ENCODE measurements at places on chromosomes 7 and 10.

GRCh38 chr7:134515569-134516468 is 11.5 kb upstream of the AKR1B10 start:
- no peak for DNase-seq

DNA sequence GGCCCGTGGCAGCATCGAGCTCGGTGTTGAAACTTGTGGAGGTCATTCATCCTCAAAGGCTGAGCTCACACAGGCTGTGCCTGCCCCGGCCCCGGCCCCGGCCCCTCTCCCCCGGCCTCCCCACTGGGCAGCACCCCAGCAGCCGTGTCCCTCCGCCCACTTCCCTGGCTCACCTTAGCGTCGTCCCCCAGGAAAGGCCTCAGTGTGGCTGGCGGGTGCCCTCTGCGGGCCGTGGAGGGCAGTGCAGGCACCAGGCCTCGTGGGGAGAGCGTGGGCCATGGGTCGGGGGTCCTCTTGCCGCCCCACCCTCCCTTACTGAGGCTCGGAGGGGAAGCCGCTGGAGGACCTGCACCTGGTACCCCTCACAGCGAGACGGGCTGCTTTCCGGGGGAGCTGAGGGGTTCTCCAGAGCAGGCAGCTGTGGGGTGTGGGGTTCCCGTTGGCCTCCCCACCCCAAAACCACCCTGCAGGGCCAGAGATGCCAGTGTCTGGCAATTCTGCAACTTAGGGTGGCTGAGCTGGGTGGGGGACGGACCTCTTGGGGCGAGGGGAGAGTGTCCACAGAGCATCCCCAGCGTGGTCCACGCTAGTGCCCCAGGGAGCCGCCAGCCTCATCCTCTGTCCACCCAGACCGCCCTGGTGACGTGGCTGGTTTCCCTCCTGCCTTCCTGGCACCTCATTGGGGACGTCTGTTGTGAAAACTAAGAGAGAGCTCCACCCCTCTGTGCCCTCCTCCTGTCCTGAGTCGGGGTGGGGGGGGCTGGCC is 44.2 kb upstream of the DPYSL4 start:
- DNase-seq: no peak

DNA sequence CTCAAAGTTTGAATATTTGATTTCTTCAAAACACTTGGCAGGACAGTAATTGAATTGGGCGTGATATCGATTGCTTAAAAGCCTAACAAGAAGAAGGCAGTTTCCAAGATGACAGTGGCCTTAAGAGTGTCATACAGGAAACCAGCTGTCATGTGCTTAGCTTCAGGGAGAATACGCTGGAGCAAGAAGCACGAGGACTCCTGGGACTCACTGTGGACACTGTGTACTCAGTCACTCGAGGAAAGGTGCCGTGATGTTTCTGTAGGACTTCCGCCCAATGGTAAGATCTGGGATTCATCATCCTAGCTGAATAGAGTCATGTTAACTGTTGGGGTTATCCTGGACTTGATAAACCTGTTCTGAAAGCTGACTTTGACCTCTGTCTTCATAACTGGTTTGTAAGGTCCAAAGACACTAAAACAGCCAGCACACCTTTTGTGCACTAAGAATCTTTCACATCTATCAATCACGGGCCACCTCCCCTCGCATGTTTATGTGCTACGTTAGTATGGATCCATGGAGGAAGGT is 113.5 kb downstream of the CELF2 start:
- DNase-seq: no peak

GRCh38 chr10:62231805-62232204 is 36.8 kb downstream of the RTKN2 start:
- DNase-seq: no peak

DNA sequence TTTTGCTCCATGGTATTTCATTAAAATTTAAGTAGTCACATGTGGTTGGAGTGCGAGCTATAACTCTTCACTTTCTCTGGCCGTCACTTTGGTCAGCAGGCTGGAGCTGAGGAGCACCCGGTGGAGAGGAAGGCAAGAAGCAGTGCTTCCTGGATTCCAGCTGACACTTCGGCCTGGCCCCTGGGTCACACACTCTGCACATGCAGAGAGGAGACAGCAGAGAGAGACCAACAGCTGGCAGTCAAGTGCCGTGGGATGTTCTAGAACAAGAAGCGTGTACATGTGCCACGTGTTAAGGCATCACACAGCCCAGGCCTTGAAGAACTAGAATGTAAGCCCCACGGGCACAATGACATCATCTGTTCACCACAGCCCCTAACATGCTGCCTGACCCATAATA is 30.1 kb downstream of the PSAP start:
- DNase-seq: no peak

DNA sequence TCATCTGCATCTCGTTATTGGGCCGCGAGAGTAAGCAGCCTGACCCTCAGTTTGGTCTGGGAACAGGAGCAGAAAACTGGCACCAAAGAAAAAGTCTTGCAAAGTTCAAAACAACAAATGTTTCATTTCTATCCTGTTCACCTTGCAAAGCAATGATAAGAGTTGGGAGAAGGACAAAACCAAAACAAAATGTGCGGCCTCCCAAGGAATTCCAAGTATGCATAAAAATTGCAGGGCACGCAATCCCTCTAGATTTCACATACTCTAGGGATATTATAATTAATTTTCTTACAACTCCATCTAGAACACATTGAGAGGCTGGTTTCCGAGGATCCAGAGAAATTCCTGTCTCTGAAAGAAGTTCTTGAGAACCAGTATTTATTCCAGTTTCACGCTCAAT is 20.1 kb downstream of the CHUK start:
- DNase-seq: no peak

- no peak for DNase-seq
Measured at GRCh38 chr10:89404104-89405047, 10.0 kb upstream of the IFIT5 start.

- DNase-seq: no peak
Measured at GRCh38 chr7:51785171-51785570, 468.6 kb upstream of the COBL start.

- no peak for DNase-seq
Measured at GRCh38 chr10:124415210-124415609, 3.5 kb downstream of the OAT start.

DNA sequence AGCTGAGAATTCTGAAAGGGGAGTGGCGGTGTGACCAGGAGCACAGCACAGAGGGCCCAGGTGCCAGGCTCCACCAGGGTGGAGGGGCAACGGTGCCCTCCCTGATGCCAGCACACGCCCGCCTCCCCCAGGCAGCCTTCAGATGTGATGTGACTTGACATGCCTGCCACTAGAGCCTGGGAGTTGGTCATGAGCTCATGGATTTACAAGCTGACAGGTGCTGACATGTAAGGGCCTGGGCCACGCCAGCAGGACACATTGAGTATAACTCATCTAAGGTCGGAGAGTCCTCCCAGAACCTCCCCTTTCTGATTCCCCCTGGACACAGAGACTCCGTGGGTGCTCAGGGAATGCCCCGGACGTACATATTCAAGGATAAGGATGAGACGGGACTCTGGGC is 74.2 kb downstream of the LSM5 start:
- DNase-seq: no peak

DNA sequence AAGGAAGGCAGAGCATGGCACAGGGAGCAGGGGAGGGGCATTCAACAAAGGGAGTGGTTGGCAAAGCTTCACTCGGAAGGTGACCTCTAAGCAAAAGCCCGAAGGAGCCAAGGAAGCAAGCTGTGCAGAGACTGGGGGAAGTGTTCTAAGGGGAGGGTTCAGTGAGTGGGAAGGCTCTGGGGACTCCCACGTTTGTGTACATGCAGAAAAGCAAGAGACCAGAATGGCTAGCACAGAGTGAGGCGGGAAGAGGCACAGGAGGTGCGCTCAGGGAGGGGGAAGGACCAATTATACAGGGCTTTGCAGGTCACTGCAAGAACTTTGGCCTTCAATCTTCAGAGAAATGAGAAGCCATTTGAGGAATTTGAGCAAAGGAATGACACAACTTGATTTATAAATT is 7.4 kb downstream of the ARHGAP21 start:
- no peak for DNase-seq

DNA sequence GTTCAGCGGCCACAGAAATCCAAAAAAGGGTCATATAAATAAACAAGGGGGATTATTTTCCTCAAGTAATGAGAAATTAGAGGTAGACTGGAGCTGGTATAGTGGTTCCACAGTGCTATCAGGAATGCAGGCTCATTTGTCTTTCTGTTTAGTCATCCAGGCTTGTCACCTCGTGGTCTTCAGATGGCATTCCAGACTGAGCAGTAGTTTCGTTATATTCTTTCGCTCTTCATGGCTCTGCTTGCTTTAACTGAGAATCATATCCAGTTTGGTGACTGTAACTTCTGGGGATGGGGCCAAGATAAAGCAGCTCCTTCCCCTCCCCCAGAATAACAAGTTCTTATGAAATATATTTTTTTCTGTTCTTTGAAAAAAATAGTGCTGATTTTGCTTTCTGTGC is 9.5 kb downstream of the ANKIB1 start:
- DNase-seq: no peak

GRCh38 chr10:98388101-98388655 is 26.8 kb downstream of the PYROXD2 start:
- DNase-seq: no peak

DNA sequence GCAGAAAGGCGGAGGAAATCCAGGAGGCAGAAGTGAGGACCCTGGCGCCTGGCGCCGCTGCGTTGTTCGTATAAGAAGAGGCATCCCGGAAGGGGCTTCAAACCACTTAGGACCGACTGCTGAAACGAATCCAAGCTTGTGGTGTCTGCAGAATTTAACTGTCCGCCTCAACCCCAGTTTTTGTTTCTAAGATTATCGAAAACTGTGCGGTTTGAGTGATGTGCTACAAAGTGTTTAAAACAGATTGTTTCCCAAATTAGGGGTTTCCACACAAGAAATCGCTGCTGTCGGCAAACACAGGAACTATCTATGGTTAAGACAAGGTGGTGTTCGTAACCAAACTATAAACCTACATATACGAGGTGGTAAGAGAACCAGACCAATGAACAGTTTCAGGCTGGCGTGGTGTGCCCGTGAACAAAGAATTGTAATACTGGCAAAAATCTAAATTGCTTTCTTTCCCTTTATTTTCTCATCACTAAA is 835 bp upstream of the DGKI start:
- DNase-seq: no peak

DNA sequence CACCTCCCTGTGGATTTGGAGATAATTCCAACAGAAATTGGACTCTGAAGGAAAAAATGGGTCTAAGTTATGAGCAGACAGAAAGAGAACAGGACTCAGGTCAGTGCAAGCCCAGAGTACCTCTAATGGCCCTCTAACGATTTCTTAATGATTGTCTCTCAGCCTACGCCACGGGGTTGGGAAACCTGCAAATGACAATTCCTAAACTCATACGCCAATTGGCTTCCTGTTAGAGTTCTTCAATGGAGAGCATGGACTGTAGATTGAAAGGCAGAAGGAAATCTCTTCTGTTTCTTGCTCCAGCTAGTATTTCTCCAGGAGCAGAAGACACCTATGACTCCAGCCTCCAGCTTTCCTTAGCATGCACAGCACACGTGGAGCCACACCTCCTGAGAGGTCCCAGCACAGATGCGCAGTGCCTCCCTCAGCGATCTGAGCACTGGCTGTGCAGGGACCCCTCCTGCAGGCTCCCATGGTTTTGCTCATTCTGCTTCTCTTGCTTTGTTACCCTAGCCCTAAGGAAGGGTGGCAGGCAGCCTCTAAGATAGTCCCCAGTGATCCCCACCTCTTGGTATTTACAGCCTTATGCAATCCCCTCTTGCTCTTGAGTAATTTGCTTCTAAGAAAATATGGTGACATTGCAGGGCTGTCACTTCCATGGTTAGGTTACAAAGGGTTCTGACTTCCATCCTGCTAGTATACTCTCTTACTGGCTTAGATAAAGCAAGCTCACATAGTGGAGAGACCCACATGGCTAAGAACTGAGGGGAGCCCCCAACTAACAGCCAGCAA is 30.1 kb downstream of the DENND11 start:
- DNase-seq: no peak

DNA sequence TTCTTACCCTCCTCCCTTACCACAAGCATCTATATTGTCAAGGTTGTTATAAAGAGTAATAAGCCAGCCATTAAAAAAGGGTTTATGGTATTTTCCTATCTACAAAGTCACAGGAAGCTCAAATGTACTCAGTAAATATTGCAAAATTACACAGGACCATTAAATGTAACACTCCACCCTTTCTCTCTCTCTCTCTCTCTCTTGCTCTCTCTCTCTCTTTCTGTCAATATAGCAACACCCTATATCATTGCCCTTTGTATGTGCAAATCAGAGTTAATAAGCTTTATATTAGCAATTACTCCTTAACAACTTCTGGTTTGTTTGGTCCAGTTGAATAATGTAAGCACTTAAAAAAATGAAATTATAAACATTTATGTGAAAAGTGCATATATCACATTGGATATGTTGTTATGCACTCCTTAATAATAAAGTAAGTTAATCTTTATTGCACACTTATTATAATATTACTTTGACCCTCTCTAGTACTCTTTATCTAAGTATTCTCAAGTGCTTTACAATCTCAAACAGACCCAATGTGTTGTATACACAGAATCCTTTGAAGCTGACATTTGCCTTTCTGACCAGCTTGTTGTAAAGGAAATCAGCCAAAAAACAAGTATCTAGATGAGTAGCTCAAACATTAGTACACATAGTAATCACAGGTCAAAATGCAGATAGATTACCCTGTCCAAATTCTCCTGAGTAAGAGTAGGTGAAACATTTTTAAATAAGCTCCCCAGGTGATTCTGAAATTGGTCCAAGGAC is 93.2 kb downstream of the CFTR start:
- no peak for DNase-seq

- DNase-seq: no peak
Measured at GRCh38 chr10:121240556-121240955, 357.7 kb downstream of the FGFR2 start.

DNA sequence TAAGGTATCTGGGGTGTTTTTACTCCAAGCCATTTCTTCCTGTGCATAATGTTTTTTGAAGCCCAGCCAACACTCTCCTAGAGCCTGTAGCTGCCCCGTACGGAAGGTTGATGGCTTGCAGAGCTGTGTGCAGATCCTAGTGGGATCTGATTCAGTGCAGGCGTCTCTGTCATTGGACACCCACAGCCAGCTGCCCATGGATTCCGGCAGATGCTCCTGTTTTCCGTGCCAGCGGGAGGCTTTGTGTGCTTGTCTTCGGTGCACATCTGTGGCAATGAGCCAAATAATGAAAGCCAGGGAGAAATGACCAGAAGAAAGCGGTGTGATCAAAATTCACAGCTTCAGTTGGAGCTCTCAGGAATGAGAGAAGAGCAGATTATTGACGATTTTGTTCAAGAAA is 426.4 kb downstream of the TYW1 start:
- no peak for DNase-seq

- DNase-seq: no peak
Measured at GRCh38 chr7:7909376-7909775, 59.2 kb upstream of the GLCCI1 start.

- DNase-seq: no peak
Measured at GRCh38 chr7:150379441-150380379, 580 bp downstream of the ZNF775 start.

Data from stimulated activated CD4-positive, alpha-beta T cell treated with anti-CD3 and anti-CD28 coated beads, Interleukin-12 subunit alpha, Interleukin-12 subunit beta, amount 100 ng/mL, for 48 hours (primary cell).